ENCODE measurements at places on chromosomes 11 and 22.

DNA sequence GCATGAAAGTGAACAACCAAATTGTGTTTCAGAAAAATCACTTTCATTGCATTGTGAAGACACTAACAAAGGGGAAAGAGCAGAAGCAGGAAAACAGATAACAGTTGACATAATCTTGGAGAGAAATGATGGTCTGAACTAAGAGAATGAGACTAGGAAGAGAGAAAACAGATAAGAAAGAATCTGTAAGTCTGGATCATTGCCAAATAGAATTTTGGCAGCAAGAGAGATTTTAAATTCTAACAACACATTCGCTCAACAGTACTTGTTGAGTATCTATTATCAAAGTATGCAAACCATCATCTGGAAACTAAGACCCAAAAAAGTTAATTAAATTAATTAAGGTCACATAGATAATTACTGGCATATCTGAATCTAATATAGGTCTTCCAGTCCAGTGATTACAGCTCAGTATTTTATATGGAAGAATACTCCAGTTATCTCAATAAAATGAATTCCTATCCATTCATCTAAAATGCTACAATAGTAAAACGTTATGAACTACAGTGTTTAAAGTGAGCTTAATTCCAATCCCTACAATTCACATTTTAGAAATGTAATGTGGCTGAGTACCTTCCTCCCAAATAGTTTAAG, 166.7 kb upstream of the FAT3 start:
- DNase-seq = no peak

GRCh38 chr11:97786961-97787360, 1233.8 kb upstream of the CNTN5 start:
- no peak for DNase-seq

DNA sequence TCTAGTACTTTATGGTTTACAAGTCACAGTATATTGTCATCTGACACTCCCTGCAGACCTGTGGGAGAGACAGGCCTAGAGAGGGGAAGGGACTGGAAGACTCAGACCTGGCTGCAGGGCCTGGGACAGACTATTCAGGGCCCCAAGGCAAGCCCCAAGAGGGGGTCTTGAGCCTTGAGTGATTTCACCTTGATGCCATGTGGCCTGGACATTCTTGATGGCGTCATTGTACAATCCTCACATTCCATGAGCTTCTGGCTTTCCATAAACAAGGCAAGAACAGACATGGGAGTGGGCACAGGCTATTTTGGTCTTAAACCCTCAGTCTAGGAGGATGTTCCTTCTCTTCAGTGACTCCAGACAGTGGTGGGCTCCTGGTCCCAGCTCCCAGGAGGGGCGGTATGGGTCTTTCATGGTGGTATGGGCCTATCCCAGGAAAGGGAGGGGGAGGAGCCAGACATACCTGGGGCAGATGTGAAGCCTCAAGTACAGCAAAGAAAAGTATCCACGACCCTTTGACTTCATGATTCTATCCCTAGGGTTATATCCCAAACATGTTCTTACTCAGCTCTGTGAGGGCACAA, 1.8 kb upstream of the TBC1D10A start:
- no peak for DNase-seq

DNA sequence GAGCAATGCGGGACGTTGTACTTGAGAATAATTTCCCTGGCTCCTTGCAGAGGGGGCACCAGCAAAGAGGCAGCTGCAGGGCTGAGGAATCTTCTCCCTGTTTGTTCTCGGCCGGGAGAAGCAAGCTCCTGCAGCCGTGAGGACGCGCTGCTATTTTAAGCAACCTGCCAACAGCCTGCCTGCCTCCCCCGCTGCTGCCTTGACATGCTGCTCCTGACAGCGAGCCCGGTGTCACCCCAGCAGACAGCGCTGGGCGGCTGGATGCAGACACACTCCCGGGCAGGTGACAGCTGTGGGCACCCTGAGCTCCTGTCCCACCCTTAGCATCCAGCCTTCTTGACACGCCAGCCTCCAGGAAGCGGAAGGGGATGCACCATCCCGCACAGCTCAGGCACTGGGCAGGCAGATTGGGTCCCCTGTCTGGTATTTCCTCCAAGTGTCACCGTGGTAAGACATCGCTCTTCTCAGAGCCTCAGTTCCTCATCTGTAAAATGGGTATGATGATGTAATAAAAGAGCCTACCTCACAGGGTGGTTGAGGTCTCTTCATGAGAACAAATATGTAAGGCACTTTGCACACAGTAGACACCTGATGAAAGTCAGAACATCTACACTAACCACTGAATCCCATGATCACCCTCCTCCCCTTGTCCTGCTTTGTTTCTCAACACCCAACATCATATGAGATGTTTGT, 530.6 kb downstream of the MN1 start:
- no peak for DNase-seq

DNA sequence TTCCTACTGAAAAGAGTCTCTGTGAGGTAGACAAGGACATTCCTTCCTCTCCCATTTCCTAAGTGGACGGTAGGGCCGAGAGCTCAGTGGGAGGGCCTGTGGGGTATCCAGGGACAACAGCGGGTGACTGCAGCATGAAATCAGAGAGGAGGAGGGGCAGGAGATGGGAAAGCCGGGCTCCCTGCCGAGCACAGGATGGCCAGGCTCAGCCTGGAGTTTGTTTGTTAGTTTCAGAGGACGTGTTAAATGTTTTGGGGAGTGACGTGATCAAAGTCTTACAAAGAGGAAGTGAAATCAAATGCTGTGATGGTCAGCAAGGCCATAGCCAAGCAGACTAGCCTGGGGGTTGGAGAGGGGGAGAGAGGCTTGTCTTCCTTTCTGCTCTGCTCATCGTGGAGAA, 152.7 kb downstream of the ADAMTS15 start:
- DNase-seq = no peak

All from K562 (cell line).